ENCODE measurements at places on chromosomes 2 and 18.

GRCh38 chr2:79827881-79828280, 315.0 kb downstream of the CTNNA2 start:
- no peak for DNase-seq

DNA sequence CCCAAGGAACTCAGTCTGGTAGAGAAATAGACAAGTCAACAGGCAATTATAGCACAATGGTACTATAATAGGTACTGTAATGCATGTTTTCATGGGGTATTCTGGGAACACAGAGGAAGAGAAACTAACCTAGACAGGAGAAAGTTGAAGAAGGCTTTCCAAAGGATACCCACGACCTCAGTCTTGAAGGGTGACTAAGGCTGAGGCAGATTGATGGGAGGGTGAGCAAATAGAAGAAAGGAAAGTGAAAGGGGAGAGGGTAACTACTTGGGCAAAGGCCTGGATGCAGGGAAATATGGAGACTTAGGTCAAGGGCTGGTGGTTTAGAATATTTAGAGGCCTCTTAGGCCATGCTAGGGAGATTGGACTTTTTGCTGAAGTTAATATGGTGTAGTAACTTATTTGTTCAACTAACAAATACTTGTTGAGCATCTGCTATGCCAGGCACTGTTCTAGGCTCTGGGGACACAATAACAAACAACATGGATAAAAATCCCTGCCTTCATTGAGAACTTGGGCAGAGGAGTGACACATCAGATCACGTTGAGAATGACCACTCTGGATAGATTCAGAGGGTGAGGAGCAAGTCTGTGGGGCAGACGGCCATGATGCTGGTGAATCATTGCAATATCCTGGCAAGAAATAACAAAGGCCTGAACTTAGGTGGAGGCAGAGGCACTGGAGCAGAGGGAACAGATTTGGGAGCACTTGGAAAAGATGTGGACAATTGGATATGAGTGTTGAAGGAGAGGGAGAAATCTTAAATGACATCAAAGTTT, 56.4 kb downstream of the PLB1 start:
- no peak for DNase-seq

GRCh38 chr18:48575658-48576456, 37.0 kb downstream of the CTIF start:
- DNase-seq: no peak

DNA sequence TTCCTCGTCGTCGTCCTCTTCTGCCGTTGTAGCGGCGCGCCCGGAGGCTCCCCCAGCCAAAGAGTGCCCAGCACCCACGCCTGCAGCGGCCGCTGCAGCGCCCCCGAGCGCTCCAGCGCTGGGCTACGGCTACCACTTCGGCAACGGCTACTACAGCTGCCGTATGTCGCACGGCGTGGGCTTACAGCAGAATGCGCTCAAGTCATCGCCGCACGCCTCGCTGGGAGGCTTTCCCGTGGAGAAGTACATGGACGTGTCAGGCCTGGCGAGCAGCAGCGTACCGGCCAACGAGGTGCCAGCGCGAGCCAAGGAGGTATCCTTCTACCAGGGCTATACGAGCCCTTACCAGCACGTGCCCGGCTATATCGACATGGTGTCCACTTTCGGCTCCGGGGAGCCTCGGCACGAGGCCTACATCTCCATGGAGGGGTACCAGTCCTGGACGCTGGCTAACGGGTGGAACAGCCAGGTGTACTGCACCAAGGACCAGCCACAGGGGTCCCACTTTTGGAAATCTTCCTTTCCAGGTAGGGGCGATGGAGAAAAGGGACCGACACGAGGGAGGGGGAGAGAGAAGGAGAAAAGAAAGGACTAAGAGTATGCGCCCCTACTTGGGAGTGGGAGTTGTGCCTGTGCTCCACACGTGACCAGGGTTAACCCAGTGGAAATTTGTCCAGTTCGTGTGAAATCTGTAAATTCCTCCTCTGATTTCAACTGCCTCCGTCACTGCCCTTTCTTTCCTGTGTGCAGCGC, 800 bp downstream of the HOXD13 start:
- DNase-seq: peak; percentile 39

DNA sequence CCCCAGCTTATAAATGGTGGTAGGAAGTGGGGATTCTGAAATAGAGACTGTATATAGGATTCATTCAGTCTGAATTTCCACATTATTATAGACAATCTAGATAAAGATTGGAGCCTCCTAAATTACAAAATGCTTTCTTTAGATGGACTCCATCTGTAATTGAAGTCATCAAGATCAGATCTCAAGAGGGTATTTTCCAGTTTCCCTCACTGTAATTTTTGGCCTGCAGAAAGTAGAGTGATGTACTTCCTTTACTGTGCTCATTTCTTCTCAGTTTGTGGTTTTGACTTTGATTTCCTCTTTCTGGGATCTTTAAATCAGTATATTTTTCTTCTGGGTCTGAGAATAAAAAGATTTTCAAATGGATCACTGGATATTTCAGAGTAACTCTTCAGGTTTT, 7.2 kb downstream of the BABAM2 start:
- DNase-seq: peak; percentile 41

DNA sequence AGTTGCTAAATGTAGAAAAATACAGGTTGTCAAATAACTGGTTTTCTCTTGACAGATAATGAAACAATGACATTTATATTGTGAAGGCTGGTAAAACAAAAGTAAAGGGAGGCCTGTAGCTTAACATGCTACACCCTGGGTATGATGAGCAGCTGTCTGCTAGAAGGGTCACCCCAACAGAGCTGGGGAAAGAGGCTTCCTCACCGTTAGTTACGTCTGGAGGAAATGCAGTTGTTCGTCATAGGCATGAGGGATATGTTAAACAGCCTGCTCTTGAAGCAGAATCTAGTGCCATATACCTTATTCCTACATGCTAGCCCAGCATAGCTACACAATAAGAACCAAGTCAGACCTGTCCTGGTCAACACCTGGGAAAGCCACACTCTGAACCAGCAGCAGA, 49.9 kb downstream of the LPIN2 start:
- DNase-seq: no peak

- DNase-seq: no peak
Measured at GRCh38 chr2:74053959-74054715, 69.4 kb downstream of the TET3 start.

DNA sequence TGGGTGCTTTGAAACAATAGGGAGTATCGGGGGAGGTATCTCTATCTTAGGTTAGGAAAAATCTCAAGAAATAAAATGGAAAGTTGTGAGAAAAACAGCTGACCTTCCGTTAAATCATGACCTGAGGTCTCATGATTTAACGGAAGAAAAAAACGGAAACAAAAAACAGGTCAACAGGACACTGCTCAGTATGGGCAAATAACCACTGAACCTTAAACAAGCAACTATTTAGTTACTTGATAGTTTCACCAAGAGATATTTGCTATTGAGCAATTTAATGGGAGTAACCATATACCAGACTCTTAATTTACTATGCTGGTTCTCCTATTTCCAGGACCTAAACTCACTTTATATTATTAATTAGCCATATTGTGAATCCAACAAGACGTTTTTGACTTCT, 150.8 kb downstream of the PARD3B start:
- DNase-seq: no peak
